T-helper 17 cell (primary cell): ENCODE measurements at places on chromosomes 2 and 18.

GRCh38 chr18:45252474-45252873 is 362.8 kb upstream of the SLC14A2 start:
- no peak for DNase-seq

DNA sequence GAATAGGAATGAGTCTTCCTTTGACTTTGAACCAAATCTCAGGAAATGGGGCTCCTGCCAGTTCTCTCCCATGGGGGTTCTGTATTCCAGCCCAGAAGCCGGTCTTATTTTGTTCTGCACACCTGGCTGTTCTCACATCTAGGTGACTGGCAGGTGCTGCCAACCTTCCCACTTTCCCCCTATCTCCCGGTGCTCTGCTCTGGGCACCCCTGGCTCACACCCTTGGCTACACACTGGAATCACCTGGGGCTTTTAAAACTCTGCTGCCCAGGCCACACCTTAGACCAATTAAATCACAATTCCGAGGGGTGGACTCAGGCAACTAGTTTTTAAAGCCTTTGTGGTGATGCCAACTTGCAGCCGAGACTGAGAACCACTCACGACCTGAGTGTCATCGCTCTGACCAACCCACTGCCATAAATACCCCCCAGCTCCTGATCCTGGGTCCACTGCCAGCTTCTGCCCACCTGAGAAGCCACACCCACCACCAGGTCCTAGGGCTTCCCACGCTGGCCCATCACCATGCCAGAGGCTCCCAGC is 69.2 kb downstream of the KCNF1 start:
- DNase-seq = no peak

DNA sequence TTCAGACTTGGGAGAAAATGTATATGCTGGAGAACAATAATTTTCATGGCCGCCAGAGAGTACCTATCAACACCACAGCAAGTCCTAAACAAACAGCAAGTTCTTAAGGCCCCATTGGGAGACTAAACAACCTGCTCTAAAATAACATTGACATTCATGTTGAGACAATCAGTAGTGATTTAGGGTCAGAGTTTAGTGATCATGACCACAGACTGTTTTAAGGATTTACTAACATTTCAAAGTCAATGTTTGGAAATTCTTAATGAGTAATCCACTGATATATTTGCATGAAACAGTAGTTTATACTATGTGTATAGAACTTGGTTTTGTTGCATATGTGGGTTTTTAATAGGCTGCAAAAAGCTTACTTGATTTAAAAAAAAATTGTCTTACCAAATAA is 34.7 kb downstream of the RASGRP3 start:
- DNase-seq = no peak

DNA sequence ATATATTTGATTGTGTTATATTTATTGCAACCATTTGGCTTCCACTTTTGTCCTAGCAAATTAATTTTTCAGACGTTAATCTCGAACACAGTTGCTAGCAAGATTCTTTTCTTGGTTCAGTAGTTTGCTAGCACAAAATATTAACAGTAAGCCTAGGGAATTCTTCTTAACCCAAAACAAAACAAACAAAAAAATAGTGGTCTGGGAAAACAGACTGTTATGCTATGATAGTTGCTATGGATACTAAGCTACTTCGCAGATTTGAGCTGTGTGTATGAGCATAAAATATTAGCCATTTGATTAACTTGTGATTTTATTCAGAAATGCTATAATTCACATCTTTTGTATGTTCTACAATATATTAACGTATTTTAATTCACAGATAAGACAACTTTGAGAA is 541.5 kb upstream of the NETO1 start:
- no peak for DNase-seq

DNA sequence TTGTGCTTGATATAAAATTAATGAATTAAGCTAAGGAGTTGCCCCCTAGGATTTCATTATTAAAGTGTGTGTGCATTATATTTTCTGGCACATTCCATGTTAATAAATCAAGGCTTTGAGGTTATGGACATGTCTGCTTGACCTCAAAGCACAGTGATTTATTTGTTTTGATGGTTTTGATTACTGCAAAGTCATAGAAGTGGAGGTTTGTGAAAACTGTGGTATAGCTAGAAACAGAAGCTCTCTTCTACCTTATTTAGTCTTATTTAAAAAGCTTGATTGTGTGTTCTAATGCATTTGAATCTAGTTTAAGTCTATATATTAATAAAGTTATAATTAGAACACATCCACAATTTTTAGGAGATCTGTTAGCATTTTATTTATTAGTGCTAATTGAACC is 32.2 kb downstream of the DOK6 start:
- no peak for DNase-seq

- no peak for DNase-seq
Measured at GRCh38 chr18:76554547-76555222, 59.6 kb upstream of the ZNF516 start.

GRCh38 chr2:85475799-85476490 is 57.4 kb downstream of the SH2D6 start:
- DNase-seq = no peak

GRCh38 chr18:11989174-11989573 is 7.9 kb downstream of the IMPA2 start:
- DNase-seq = no peak

GRCh38 chr18:25813110-25813509 is 277.3 kb downstream of the SS18 start:
- no peak for DNase-seq

DNA sequence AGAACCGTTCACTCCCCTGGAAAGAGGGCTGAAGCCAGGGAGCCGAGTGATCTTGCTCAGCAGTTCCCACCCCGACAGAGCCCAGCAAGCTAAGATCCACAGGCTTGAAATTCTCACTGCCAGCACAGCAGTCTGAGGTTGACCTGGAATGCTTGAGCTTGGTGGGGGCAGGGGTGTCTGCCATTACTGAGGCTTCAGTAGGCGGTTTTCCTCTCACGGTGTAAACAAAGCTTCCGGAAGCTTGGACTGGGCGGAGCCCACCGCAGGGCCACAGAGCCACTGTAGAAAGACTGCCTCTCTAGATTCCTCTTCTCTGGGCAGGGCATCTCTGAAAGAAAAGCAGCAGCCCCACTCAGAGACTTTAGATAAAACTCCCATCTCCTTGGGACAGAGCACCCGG is 180.8 kb downstream of the WDR7 start:
- no peak for DNase-seq

DNA sequence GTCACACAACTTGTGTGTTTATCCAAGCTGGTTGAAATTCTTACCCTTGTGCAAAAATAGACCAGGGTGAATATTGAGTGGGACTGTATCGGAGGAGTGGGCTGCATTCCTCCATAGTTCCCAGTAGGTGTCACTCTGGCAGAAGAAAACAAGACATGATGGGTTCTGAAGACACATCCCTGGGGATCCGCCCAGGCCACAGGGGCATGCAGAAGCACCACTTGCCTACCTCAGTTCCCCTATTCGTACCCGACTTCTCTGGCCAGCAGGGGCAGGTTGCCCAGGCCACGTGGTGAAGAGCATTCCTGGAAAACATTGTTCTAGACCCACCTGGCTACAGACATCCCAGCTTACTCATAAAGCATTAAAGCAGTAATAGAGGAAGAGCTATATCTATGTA is 168.2 kb downstream of the FAM210A start:
- no peak for DNase-seq

- no peak for DNase-seq
Measured at GRCh38 chr2:46695283-46695682, 215.9 kb downstream of the TMEM247 start.

GRCh38 chr2:224507789-224508188 is 77.4 kb downstream of the CUL3 start:
- DNase-seq = no peak

- DNase-seq = no peak
Measured at GRCh38 chr2:45293182-45293581, 283.9 kb upstream of the SIX2 start.

DNA sequence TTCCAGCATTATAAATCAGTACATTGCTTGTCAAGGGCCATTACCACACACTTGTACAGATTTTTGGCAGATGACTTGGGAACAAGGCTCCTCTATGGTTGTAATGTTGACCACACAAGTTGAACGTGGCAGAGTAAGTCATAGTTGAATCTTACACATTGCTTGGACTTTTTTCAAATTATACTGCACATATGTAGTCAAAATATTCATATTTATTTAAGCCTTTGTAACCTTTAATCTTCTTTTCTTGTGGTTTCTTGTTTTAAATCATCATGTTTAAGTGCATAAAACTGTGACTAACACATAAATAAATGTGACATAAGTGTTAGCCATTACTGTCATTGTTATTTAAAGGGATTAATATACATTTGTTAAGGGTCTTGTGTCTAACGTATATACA is 52.1 kb upstream of the EPB41L5 start:
- DNase-seq = no peak

- DNase-seq = no peak
Measured at GRCh38 chr2:132760405-132760804, 90.4 kb upstream of the LYPD1 start.

GRCh38 chr2:224401641-224402342 is at the start of gene FAM124B:
Gene FAM124B (minus strand): TSS chr2:224402107. CDS start chr2:224401768, 339 bp downstream.
- peak; percentile 31 for DNase-seq

- DNase-seq = no peak
Measured at GRCh38 chr2:74079522-74080341, 68.0 kb downstream of the BOLA3 start.

DNA sequence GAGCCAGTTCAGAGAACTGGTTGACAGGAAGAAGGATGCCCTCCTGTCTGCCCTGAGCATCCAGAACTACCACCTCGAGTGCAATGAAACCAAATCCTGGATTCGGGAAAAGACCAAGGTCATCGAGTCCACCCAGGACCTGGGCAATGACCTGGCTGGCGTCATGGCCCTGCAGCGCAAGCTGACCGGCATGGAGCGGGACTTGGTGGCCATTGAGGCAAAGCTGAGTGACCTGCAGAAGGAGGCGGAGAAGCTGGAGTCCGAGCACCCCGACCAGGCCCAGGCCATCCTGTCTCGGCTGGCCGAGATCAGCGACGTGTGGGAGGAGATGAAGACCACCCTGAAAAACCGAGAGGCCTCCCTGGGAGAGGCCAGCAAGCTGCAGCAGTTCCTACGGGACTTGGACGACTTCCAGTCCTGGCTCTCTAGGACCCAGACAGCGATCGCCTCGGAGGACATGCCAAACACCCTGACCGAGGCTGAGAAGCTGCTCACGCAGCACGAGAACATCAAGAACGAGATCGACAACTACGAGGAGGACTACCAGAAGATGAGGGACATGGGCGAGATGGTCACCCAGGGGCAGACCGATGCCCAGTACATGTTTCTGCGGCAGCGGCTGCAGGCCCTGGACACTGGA is 92.5 kb upstream of the EML6 start:
- DNase-seq = no peak

DNA sequence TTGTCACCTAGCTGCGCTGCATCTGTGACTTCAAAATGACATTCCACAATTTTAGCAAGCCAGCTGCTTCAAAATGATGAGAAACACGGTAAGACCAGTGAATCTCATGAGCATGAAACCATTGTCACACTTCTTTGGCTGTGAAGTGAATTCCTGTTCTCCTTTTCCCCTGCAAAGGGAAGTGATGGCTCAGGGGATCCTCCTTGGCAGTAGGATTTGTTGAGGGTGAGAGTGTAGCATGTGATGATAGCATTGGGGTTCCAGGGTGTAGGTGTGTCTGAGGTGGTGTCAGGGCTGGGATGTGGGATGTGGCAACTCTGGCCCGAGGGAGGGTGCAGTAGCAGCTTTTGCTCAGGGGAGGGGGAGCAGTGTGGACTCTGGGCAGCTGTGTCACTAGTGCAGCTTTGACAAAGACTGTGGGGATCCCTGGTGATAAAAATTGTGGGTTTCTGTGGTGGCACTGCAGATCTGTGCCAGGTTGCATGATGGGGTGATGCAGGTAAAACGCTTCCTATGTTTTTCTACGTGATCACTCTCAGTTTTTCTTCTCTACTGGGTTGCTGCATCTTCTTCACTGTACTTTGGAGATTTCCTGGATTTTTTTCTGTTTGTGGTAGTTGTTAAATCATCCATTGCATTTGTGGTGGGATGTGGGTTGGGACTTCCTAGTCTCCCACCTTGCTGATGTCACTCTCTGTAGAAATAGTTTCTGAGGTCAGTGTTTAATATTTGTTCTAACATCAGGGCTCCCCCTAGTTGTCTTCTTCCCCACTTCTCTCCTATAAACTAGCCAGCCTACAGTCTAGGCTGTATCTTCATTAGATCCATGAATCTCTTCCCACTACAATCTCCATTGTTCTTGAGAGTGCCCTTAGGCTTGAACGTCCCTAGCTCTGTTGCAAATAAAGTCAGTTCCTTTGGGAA is 107.0 kb downstream of the ACTR3 start:
- DNase-seq = no peak

GRCh38 chr2:235413064-235413463 is 80.8 kb upstream of the AGAP1 start:
- no peak for DNase-seq

- no peak for DNase-seq
Measured at GRCh38 chr18:73714466-73714865, 433.2 kb downstream of the FBXO15 start.

DNA sequence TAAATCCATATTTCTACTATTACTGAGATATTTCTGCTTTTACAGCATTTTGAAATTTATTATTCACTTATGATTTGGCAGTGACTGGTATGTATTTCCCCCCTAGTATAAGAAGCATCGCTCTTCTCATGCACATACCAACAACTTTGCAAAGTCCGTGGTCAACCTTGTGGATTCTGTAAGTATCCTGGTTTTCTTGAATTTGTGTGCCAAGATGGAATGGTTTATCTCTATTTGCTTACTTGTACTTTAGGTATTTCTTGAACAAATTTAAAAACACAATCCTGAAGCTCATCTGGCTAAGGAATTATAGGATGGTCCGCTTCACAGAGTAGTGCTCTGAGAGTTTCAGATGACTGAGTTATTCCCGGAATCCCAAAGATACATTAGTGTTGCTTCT is 85.0 kb upstream of the FAM237A start:
- DNase-seq = no peak

GRCh38 chr2:182372661-182373060 is 54.2 kb downstream of the PDE1A start:
- no peak for DNase-seq

DNA sequence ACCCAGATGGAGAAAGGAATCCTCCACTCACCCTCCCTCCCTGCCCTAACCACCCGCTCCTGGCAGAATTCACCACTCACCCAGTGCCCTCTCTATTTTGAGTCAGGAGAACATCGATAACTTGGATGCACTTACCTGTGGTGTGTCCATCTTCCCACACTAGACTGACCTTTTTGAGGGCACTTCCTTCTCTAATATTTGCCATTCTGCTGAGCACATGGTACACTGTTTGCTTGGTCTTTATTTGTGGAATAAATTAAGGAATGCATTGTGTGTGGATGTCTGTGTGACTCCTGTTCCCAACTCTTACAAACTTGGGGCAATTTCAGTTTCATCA is 133.7 kb downstream of the ACKR3 start:
- no peak for DNase-seq
